Stimulated activated CD4-positive, alpha-beta T cell treated with anti-CD3 and anti-CD28 coated beads, Interleukin-1b, Interleukin-23, amount 100 ng/mL, for 4 hours (primary cell): ENCODE measurements at places on chromosomes 5 and 9.

- DNase-seq, result no peak
These were observed 94.1 kb upstream of the RANBP6 start for GRCh38 chr9:6109571-6109970.

- no peak for DNase-seq
These were observed 324.4 kb upstream of the MPDZ start for GRCh38 chr9:13603921-13604320.

DNA sequence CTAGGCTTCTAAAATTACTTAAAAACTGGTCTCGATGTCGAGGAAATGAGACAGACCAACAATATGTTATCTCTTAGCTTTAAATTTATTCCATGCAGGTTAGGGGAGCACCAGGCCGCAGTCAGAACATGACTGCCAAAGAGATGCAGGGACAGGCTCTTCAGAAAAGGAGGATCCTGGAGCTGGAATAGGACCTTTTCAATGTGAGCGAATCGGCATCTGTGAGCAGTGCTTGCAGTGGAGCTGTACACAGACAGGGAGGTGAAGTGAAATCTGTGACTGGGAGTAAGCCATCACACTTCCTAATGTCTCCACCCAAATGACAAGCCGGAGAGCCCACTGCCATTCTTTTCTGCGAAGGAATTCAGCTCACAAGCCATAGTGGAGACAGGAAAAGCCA lies 78.2 kb downstream of the EFNA5 start:
- no peak for DNase-seq

- peak; percentile 34 for DNase-seq
These were observed 47.1 kb upstream of the MATR3 start for GRCh38 chr5:139246394-139246793.
